ENCODE measurements at places on chromosomes 1 and 21. TPM values are rescaled to one million over a fixed set of nuclear protein-coding genes. Genes with fewer than 3 reads are reported as not detected.

ZSCAN20 gene
- 15.1 TPM for total RNA-seq

SMIM1 gene
- total RNA-seq = 1.2 TPM

HES2 gene
- not detected for total RNA-seq

TAS1R3 gene
- total RNA-seq = 0.23 TPM

MLLT11 gene
- 16.1 TPM for total RNA-seq

GBP4 gene
- 0.32 TPM for total RNA-seq

TMPRSS15 gene
- not detected for total RNA-seq

HES3 gene
- total RNA-seq = not detected

LAMC1 gene
- total RNA-seq = 1,206 TPM

PLA2G2D gene
- total RNA-seq = not detected

LINGO4 gene
- not detected for total RNA-seq

TMPRSS2 gene
- not detected for total RNA-seq

KRTAP19-1 gene
- total RNA-seq = not detected

DPYD gene
- 35.6 TPM for total RNA-seq

XPR1 gene
- total RNA-seq = 23.9 TPM

FAM131C gene
- under 0.01 TPM for total RNA-seq

MTFR1L gene
- total RNA-seq = 41.7 TPM

UBL4B gene
- total RNA-seq = not detected

SETSIP gene
- not detected for total RNA-seq

GPR137B gene
- total RNA-seq = 14.8 TPM

FOXO6 gene
- not detected for total RNA-seq

A3GALT2 gene
- total RNA-seq = not detected

RGS8 gene
- total RNA-seq = not detected

GJA5 gene
- total RNA-seq = 0.59 TPM

NBPF8 gene
- total RNA-seq = 13.1 TPM

GJA9 gene
- not detected for total RNA-seq

LCE3E gene
- not detected for total RNA-seq

TIE1 gene
- total RNA-seq = 9.2 TPM

FNBP1L gene
- 29.9 TPM for total RNA-seq

CCDC30 gene
- 0.89 TPM for total RNA-seq

CLIC6 gene
- total RNA-seq = not detected

KANK4 gene
- 0.30 TPM for total RNA-seq

OLFML2B gene
- 1.5 TPM for total RNA-seq

FNDC10 gene
- 2.6 TPM for total RNA-seq

PCBP3 gene
- total RNA-seq = 0.05 TPM

NUP133 gene
- total RNA-seq = 32.1 TPM

PLCH2 gene
- total RNA-seq = 0.09 TPM

MRPL9 gene
- total RNA-seq = 63.8 TPM

SPATA45 gene
- not detected for total RNA-seq

LRRC71 gene
- 0.37 TPM for total RNA-seq

FMO3 gene
- not detected for total RNA-seq

KHDRBS1 gene
- total RNA-seq = 47.8 TPM

MARK1 gene
- 0.59 TPM for total RNA-seq

GUCA2A gene
- total RNA-seq = not detected

RBP7 gene
- total RNA-seq = not detected

SH2D1B gene
- total RNA-seq = not detected

F13B gene
- not detected for total RNA-seq

JUN gene
- 131 TPM for total RNA-seq
